ENCODE measurements at places on chromosomes 1 and 21.

DNA sequence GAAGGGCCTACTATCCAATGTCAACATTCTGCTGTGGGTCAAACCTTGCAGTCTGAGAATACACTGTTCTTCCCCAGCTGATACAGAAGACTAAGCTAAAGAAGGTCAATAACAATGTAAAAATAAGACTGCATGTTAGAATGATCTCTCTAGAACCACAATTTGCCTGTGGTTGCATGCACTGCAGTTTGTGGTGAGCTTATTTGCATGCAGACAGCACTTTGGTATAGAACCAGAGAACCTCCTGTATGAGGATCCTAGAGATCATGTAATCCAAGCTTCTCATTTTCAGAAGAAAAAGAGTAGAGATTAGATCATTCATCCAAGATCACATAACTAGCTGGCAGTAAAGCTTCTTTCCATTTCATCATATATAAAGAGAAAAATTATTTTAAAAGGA lies 15.8 kb downstream of the SYNJ1 start:
- no peak for DNase-seq

- DNase-seq: no peak
Observed at GRCh38 chr1:26949926-26950319, 10.3 kb downstream of the KDF1 start.

GRCh38 chr1:85359874-85360721 lies 83.7 kb upstream of the BCL10 start:
- no peak for DNase-seq

- no peak for DNase-seq
Observed at GRCh38 chr1:239263801-239264200, 122.6 kb upstream of the CHRM3 start.

Data from stimulated activated CD4-positive, alpha-beta T cell treated with anti-CD3 and anti-CD28 coated beads, Interleukin-2, amount 100 ng/mL, for 48 hours (primary cell).